ENCODE measurements at places on chromosomes 6 and 20.

DNA sequence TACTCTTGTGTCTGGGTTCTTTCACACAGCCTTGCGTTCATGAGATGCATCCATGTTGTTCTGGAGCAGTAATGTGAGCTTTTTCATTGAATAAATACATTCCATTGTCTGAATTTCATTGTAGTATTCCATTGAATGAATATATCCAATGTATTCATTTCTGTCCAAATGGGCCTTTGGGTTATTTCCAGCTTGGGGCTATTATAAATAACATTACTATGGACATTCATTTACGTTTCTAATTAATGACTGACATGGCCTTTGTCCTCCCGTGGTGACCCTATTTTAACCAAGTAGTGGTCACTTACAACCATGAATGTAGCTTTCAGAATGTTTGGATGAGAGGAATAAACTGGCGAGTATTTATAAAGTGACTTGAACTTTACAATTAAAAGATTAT lies 30.1 kb upstream of the NAA20 start:
- DNase-seq: no peak

DNA sequence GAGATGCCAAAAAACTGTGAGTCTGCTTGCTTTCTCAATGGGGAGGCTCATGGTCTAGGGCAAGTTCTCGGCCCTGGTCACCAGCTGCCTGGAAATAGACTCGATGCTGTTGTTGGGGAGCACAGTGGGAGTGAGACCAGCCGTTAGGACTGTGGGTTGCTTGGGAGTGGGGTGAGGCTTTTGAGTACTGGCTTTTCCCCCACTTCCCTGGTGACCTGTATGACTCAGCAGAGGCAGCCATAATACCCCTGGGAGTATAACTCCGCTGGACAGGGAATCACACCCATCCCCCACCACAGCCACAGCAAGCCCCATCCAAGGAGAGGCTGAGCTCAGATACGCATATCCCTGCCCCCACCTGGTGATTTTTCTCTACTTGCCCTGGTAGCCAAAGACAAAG lies 48.9 kb upstream of the OGFRL1 start:
- DNase-seq: no peak

GRCh38 chr20:8721098-8721497 lies 347.8 kb upstream of the PLCB4 start:
- DNase-seq: no peak

DNA sequence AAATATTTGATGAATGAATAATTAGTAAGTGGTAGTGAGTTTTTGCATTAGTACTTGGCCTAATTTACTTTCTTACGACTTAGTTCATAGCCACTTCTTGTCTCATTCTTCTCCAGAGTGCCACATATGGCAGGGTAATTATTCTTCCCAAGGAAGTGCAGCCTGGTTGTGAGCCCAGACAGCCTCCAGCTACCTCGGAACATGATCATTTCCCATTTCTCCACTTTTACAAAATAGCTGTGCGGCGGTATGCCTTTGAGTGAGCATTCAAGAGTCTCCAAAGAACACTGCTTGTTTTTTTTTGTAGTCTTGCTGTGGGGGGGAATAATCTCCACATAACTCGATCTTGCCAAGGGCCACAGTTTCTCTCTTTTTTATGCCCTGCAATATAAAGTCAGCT lies 765.0 kb downstream of the HDGFL1 start:
- DNase-seq: no peak

DNA sequence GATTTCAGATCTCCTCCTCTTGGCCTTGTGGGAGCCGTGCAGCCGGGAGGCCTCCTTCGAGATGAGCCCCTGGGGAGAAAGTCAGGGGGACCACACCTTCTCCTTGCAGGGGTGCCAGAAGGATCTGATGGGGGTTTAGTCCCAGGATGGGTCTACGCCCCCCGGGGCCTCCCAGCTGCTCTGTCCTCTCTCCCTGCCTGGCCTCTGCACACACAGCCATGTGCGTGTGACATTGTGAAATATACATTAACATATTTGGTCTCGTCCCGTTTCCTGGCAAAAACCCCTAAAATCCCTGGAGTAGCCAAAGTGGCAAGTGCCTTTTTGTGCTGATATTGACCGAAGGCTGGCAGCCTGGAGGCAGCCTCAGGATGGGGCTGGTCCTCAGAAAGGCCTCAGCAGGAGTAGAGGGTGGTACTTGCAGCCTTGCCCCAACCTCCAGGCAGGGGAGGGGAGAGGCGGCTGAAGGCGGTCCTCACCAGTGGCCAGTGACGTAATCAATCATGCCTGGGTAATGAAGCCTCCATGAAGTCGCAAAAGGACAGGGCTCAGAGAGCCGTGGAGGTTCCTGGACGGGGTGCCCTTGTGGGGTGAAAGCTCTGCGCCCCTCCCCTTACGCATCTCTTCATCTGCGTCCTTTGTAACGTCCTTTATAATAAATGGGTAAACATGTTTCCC lies 5.1 kb upstream of the HELZ2 start:
- no peak for DNase-seq

DNA sequence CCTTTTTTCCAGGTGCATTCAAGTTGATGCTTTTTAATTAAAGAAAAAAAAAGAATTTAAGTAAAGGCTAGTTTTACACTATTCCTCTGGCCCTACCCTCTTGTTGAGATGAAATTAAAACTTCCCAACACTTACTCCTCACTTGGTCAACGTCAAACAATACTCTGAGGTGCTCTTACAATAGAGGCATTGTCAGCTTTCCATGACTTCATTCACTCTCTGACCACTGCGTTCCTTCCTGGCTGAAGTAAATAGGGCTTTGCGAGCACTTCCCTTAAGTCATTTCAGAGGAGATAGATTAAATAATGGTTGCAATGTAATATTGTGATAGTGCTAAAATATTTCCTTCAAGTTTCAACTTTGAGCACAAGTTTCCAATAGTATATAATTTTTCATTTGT lies 229.8 kb upstream of the CEP162 start:
- DNase-seq: no peak

DNA sequence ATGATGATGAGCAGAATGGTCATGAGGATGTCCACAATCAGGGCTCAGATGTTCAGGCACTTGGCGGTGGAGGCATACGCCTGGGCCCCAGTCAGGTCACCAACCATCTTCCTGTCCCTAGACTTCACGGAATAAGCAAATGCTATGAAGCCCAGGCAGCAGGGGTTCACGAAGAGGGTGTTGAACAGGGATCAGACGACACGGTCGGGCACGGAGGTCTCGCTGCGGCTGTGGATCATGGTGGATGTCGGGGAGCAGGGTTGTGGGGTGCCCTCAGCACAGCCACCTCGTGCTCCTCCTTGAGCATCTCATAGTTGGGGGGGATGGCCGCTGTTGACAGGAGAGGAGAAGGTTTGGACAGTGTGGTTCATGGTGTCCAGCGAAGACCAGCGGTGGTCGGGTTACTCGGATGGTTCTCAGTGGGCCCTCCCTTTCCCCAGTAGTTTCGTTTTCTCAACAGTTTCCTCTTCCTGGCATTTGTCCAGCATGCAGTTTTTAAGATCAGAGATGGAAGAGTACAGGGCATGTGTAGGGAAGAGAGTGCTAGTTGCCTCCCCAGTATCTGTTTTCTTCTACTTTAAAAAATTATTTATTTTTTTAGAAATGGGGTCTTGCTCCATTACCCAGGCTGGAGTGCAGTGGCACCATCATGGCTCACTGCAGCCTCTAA lies 20.3 kb upstream of the SPDEF start:
- no peak for DNase-seq

GRCh38 chr6:114354482-114354881 lies 11.7 kb upstream of the HS3ST5 start:
- DNase-seq: no peak

GRCh38 chr20:56194042-56194441 lies 54.5 kb upstream of the MC3R start:
- no peak for DNase-seq

DNA sequence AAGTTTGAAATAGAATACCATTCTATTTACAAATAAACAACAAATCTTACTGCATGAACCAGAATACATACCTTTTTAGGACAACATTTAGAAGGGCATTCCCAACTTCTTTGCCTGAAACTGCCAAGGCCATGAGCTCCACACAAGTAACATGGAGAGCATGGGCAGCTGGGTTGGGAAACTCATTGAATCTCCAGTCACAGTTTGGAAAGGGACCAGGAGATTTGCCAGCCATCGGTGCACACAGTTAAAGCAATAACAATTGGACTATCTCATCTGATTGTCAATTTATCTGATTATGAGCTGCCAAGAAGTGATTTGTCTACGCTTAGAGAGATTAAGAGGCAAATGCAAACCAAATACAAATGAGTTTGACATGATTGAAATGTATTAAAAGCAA lies 19.9 kb downstream of the ARG1 start:
- DNase-seq: no peak

DNA sequence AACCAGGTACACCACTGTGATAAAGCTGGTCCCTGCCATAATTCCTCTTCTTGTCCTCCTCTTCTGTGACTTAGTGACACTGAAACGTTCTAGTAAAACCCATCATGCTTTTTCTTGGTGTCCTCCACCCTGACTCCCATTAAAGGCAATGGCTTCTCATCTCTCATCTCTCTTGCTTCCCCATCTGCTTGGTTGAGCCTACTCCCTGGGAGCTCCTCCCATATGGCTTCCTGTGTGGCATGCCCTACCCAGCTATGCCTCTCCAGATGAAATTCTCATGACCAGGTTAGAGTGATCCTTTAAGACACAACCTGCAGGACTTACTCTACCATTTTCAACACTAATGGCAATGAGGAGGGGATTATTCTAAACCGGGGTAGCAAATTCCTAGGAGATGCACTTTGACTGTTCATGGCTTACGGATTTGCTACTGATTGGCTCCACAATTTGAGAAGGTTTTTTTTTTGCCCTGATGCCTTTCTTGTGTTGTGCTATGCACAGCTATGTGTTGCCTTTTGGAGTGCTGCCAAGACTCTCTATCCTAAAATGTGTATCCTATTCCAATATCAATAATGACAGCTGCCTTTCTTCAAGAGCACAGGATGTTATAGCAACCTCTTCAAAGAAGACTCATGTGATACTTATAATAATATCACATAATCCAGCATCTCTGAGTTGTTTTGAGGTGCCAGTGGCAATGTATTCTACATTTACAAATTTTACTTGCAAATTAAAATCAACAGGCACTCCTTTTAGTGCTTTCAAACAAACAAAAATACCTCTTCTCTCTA lies 6.1 kb downstream of the SIRPG start:
- DNase-seq: no peak

- DNase-seq: no peak
These were observed 40.4 kb upstream of the DOK5 start for GRCh38 chr20:54435015-54435414.

- DNase-seq: no peak
These were observed 66.4 kb upstream of the NEDD9 start for GRCh38 chr6:11298651-11299420.

DNA sequence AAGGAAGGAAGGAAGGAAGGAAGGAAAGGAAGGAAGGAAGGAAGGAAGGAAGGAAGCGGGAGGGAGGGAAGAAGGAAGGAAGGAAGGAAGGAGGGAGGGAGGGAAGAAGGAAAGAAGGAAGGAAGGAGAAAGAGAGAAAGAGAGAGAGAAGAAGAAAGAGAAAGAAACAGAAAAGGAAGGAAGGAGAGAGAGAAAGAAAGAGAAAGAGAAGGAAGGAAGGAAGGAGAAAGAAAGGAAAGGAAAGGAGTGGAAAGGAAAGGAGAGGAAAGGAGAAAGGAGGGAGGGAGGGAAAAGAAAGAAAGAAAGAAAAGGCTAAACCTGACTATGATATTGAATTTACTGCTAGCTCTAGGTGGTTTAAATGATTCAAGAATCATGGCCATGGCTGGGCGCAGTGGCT lies 5.3 kb upstream of the ASIP start:
- DNase-seq: no peak

- no peak for DNase-seq
These were observed 30.8 kb downstream of the IL20RA start for GRCh38 chr6:137013738-137014602.

GRCh38 chr20:12762725-12763124 lies 246.0 kb upstream of the SPTLC3 start:
- DNase-seq: no peak

DNA sequence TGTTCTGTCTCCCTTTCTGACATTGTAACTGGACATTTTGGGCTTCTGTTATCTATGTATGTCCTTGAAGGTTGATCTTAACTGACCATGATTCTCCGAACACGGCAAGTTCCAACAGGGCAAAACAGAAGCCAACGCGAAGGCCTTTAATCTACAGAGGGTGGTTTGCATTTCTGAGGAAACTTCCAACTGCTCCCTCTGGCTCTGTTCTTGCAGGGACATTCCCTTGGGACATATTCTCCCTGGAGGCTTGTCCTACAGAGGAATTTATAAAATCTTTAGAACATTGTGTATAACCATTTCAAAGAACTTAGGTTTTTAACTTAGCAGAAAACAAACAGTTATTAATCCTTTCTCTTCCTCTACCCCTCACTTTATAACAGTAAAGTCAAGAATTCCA lies 189.0 kb upstream of the CDYL start:
- no peak for DNase-seq

GRCh38 chr6:158635427-158636073 lies 9.0 kb downstream of the DYNLT1 start:
- no peak for DNase-seq

DNA sequence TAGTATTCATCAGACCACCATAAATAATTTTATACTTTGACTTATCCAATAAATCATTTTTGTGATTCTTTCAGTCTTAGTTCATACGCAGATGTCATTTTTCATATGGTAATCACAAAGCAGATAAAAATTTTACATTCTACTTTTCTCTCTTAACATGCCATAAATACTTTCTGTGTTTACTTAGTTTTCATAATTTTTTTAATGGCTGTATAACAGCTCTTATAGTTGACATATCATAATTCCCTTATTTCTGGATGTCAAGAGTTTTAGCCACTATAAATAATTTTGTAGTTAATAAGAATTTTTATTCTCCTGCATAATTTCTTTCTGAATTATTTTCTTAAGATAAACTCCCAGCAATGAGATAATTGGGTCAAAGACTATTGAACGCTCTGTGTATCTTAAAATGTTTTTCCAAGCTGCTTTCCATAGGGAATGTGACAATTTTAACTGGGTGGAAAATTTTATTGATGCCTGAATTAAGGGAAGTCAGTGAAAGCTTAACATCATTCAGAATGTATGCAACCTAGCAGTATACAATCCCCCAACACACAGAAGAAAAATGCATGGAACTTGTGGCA lies 702.7 kb downstream of the EPM2A start:
- no peak for DNase-seq

GRCh38 chr6:17417817-17418216 lies 24.4 kb downstream of the CAP2 start:
- DNase-seq: peak; percentile 87

GRCh38 chr6:36414481-36414880 lies 27.0 kb upstream of the ETV7 start:
- DNase-seq: peak; percentile 13

GRCh38 chr6:119602215-119603178 lies 252.9 kb upstream of the MAN1A1 start:
- DNase-seq: peak; percentile 78
